ENCODE measurements at places on chromosomes 7 and 10.

GRCh38 chr10:79361726-79362397 lies 14.6 kb downstream of the PPIF start:
- peak; percentile 25 for DNase-seq

- no peak for DNase-seq
Measured at GRCh38 chr10:74097776-74098175, 52.9 kb downstream of the AP3M1 start.

DNA sequence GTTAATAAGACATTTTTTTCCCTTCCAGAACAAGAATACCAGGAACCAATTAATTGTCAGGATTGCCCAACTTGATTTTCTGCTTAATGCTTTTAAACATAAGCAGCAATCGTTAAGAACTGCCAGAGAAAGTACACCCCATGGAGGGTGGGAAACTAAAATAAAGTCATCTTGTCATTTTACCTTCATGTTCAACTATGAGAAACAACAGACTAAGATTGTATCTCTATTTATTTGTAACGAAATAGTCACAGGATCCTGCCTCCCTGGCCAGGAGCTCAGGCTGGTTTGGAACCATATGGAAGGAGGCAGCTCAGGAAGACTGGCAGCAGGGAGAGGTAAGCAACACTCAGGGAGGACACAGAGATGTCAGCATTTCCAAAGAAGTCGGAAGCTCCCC lies 129.6 kb downstream of the TNS3 start:
- DNase-seq, result no peak

DNA sequence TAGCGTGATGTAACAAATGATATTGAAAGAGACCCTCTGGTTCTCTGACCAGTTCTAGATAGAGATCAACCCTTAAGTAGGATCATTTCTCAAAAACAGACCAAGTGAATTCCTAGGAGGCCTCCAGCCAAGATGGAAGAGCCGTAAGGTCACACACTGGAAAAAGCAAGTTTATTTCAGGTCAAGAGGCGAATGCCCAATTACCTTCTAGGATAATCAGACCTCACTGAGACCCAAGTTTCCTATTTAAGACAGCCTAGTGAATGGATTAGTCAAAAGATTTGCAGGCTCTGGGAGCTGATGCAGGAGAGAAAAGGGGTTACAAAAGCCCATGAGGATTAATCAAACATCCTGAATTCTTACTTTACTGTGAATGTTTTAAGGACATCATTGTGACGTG lies 486.1 kb upstream of the NRP1 start:
- no peak for DNase-seq

GRCh38 chr10:71367271-71367670 lies 29.4 kb upstream of the CDH23 start:
- DNase-seq, result no peak

DNA sequence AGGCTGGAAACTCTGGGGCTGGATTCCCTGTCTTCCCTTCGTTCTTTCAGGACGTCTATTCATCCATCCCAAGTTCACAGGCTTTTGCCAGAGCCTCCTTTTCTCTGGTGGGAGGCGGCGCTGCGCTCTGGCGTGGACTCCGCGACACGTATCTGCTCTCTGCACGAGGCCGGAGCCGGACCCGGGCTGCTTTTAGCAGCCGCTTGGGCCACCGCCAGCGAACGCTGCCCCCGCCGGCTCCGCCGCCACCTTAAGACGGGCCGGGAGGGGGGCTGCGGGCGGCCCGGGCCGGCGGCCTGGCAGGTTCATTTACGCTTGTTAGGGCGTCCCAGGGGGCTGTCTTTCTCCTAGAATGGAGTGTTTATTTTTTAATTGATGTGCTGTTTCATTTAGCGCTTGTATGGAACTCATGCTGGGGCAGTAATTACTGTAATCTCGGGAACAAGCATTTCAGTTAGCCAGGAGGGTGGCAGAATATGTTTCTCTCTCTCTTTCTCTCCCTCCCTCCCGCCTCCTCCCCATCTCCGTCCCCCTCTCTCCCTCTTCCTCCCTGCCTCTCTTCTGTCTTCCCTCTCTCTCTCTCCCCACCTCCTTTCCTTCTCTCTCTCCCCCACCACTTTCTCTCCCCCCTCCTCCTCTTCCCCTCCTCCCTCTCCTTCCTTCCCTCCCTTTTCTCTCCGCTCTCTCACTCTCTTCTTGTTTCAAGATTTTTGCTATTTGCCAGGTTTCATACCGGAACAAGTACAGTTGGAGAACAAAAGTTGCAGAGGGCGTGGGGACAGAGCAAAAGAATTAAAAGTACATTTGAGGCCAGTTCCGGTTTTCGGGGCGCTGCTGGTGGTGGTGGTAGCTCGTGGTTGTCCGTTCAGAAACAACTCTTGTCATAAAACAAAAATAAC lies 1.3 kb upstream of the FZD8 start:
- no peak for DNase-seq

DNA sequence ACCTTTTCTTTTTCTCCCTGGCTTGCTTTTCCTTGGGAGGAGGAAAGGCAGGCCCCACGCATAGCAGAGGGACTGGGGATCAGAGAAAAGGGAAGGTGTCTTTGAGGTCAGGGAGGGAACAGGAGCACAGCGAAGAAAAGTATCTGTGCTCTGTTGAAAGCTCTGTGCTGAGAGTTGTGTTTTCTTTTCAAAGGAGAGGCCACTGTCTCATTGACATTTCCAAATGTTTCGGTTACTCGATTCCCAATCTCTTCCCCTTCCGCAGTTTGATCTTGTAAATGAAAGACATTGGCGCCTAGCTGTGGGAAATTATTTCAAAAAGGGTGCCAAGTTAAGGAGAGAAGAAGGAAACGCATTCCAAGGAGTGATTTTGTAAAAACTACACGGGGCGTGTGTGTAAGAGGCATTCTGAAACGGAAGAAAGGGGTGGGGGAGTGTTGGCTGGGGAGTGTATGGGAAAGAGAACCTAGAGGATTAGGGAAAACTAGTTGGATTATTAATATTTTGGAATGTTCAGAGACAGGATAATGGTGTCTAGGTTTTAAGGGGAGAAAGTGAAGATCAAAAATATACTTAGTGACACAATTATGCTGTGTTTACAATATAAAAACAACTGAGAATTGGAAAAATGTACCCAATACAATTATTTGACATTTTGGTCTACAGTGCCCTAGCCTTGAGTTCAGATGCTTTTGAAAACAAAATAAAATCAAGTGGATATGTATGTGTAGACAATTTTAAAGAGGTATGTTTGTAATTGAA lies 708 bp downstream of the KLHDC10 start:
- DNase-seq, result no peak

- DNase-seq, result no peak
Measured at GRCh38 chr10:76866841-76867586, 770.6 kb downstream of the KCNMA1 start.

DNA sequence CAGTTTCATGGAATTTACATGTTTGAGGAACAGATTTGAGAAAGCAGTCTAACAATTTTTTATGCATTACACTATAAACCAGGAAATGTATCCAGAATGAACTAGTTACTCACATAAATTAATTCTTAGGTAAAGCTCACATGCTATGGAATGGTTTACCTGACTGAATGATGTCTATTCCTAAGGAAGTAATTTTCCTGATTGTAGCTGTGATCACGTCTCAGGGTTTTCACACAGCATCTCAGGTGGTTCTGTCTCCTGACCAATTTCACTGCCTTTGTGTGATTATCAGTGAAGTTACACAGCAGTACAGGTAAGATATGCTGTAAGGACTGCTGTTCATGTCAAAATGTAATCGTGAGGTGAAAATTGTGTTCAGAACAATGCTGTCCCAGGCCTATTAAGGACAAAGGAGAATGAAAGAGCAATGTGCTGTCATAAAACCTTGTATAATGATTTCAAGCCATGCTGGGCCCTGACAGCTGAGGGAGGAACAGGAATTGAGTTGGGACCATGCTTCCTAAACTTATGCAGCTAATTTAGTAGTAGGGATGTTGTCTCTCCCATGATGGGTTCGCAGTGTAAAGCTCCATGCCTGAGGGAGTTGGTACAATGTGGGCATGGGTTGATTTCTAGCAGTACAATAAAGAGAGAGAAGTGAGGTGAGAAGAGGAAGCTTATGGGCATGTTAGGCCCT lies 631.8 kb downstream of the NRG3 start:
- no peak for DNase-seq

- DNase-seq, result no peak
Measured at GRCh38 chr10:114057855-114058254, 14.2 kb downstream of the ADRB1 start.

DNA sequence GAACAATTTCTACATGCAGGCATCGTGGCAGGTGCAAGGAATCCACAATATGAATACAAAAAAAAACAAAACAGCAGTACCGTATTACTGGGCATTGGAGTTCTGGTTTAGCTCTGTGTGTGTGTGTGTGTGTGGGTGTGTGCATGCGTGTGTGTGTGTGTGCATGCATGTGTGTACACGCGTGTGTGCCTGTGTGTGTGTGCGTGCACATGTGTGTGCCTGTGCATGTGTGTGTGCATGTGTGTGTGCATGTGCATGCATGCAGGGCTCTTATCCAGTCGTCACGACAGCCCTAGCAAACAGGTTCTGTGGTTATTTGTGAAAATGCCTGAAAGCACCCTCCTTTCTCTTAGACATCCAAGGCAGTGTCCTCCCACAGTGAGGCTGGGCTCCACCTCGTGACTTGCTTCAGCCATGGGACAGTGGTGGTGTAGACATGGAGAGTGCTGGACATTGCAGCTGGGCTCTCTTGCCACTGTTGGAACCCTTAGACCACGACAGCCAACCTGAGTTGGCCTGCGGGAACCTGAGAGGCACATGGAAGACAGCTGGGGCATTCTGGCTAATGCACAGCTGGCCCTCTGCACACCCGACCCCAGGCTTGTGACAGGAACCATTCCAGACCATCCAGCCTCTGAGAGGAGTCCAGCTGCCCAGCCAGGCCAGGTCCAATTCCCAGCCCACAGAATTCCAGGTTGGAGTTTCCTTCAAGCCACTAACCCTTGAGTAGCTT lies 173.4 kb upstream of the SHH start:
- no peak for DNase-seq

DNA sequence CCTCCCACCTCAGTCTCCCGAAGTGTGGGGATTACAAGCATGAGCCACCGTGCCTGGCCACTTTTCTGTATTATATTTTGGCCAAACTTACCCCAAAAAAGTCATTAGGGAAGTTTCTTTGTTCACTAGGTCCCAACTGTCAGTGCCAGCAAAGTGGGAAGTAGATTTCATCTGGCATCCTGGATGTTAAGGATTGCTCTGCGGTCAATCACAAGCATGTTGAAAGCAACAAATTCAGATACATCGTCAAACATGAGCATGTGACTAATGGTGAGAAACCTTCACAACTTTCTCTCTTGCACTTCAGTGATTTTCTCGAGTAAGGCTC lies 14.3 kb upstream of the LRRC17 start:
- DNase-seq, result no peak

GRCh38 chr10:56561336-56561735 lies 200.3 kb upstream of the ZWINT start:
- DNase-seq, result no peak

DNA sequence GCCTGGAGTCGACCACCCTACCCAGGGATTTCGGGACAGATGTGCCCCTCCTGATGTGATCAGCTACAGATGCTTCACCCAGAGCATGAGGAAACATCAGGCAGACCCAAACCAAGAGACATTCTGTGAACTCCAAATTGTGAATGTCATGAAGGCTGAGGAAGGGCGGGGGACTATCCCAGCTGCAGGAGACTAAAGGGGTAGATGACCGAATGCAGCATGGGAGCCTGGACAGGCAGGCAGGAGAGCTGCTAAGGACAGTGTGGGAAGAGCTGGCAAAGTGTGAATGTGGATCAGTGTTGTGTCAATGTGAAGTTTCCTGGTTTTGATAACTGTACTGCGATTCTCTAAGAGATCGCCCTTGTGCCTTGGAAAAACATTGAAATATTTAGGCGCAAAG lies 19.2 kb upstream of the DRGX start:
- no peak for DNase-seq

DNA sequence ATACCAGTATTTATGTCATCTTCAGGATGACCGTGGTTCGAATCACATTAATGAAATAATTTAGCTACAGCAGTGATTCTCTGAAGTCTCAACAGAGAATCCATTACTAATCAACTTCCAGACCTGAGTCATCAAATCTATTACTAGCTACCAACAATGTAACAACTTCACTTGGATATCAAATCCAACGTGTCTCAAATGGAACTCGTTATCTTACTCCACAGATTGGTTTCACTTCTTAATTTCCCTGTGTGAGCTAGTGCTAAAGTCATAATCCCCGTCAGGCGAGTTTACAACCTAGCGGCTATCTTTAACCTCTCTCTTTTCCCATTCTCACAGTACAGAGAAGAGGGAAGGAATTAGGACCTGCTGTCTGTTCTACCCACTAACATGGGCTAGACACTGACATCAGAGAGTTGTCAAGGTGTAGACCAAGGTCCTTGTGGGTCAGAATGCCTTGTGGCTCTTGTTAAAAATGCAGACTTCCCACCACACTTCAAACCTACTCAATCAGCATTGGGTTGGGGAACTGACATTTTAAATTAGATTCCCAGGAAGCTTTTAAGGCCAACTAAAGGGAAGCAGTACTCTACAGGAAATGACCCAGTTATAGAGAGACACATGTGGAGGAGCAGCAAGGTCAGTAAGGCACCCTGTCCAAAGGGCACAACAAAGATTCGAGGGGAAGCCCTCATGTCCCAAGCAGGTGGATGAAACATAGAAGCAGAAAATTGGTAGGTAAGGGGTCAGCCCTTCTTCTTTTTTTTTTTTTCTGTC lies 57.3 kb upstream of the GSAP start:
- DNase-seq, result no peak

GRCh38 chr7:88866265-88866863 lies 70.8 kb upstream of the TEX47 start:
- DNase-seq, result no peak

GRCh38 chr7:19144661-19145433 lies at the start of gene FERD3L:
Gene FERD3L (minus strand): TSS chr7:19145421. CDS start chr7:19145362, 59 bp downstream.
- no peak for DNase-seq

GRCh38 chr7:96005271-96005670 lies 232.9 kb downstream of the DYNC1I1 start:
- DNase-seq, result no peak

DNA sequence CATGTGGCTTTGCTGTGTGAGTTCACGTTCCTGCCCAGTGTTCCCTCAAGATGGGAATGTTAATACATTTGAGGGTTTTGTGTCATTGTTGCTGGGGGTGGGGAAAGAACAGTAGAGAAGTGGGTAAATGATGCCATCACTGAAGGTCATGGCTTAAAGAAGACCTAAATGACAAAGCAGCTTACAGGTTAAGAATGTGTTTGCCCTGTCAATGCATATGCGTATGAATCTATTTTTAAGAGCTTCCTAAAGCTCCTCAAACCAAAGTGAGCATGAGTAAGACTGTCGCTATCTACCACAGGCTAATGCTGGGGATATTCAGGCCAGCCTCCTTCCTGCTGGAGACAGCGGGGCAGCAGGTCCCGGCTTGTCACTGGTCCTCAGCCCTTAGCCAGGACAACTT lies 162.9 kb downstream of the CREB5 start:
- DNase-seq, result no peak

Measured in CD4-positive, alpha-beta T cell treated with Interleukin-4 for 4 hours (primary cell).